ENCODE measurements at places on chromosomes 16 and 17. TPM values are rescaled to one million over a fixed set of nuclear protein-coding genes. Genes with fewer than 3 reads are reported as not detected.

The SBK1 gene
- 35.3 TPM for total RNA-seq

The LRRC75A gene
- 1.8 TPM for total RNA-seq

The TBX21 gene
- 53.0 TPM for total RNA-seq

The GP1BA gene
- total RNA-seq: not detected

The CDC6 gene
- 110 TPM for total RNA-seq

The SLFN11 gene
- 95.8 TPM for total RNA-seq

The PRAC2 gene
- total RNA-seq: not detected

The KRT17 gene
- total RNA-seq: not detected

The TAC4 gene
- not detected for total RNA-seq

The ZG16 gene
- not detected for total RNA-seq

The PLCG2 gene
- total RNA-seq: 13.7 TPM

The KRT34 gene
- total RNA-seq: not detected

The TMEM235 gene
- not detected for total RNA-seq

The OXLD1 gene
- total RNA-seq: 50.1 TPM

The PLD6 gene
- total RNA-seq: 6.2 TPM

The CFAP52 gene
- total RNA-seq: not detected

The HOXB9 gene
- total RNA-seq: 6.9 TPM

The LRRC36 gene
- total RNA-seq: 0.81 TPM

The HAP1 gene
- 0.09 TPM for total RNA-seq

The ATP2C2 gene
- total RNA-seq: not detected

The CCL7 gene
- total RNA-seq: not detected

The HNF1B gene
- total RNA-seq: 0.59 TPM

The TP53TG3C gene
- total RNA-seq: not detected

The CHST5 gene
- not detected for total RNA-seq

Data from activated CD8-positive, alpha-beta T cell treated with anti-CD3 and anti-CD28 coated beads for 36 hours (primary cell).